NCI-H2107 (cell line): ENCODE measurements at places on chromosomes 2 and 18.

GRCh38 chr2:135182190-135182589, 130.1 kb downstream of the RAB3GAP1 start:
- DNase-seq, result no peak

- DNase-seq, result no peak
Observed at GRCh38 chr2:55364189-55365055, 55.2 kb downstream of the CCDC88A start.

DNA sequence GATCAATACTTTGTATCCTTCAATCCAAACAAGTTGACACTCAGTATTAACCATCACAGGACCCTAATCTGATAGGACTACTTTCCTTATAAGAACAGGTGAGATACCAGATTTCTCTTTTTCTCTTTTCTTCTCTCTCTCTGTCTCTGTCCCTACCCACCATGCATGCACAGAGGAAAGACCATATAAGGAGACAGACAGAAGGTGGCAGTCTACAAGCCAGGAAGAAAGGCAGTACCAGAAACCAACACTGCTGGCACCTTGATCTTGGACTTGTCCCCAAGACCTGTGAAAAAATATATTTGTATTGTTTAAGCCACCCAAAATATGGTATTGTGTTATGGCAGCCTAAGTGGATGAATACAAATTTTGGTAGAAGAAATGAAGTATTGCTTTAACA, 156.2 kb upstream of the KCNH7 start:
- no peak for DNase-seq

GRCh38 chr2:17373041-17373440, 145.2 kb downstream of the RAD51AP2 start:
- DNase-seq, result no peak

- no peak for DNase-seq
Observed at GRCh38 chr2:44271296-44271695, 4.0 kb upstream of the SLC3A1 start.

DNA sequence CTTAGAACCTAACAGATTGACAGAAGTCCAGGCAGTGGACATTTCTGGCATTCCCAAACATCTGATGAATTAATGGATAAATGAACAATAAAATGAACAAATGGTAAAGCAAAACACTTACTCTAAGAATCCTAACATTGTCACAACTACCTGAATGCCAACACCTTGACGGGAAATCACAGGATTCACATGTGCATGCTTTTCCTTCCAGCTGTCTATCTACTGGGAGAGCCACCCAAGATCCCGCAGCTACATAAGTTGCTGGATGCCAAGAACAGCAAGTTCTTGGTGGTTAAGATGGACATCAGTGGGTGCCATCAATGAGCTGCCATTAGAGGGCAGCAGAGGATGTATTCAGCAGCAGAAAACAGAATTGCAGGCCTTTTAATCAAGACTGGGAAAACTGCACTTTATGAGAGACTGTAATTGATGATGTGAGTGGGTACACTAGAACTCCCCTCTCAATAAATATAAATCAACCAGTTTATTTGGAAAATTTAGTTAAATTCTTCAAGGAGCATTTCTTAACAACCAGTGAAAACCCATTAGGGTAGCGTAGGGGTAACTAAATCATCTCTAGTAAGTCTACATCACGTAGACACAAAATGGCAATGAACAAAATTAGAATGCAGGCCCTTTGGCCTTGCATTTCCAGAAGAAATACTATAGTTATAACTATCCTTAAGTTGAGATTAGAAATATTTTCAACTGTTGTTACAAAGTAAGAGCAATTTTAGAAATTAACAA, 45.6 kb downstream of the SESTD1 start:
- DNase-seq, result peak; percentile 3

DNA sequence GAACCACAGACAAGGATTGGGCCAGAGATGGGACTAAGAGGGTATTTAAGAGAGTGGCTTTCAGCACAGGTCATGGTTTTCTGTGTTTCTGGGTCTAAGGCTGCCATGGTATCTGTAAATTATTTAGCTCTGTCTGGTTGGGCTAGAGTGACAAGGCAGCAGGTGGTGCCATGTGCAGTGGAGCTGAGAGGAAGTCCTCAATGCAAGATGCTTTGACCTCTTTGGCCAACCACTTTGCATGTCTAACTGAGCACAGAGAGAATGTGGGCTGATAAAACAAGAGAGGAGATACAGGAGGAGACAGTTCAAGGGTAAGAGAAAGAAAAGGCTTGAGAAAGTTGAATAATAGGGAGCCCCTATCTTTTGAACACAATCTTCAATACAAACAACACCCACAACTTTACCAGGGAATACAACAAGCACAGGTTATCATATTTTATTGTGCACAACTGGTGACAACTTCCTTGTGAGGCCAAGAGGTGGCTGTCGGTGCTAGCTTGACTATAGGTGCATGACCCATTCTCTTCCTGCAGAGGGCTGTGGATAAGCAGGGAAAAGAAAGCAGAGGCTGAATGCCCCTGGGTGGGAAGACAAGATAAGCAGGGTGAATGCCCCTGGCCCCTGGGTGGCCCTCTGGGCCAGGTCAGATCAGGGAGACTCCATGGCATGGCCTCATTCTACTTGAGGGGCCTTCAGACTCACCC, 12.3 kb downstream of the FLACC1 start:
- no peak for DNase-seq

GRCh38 chr18:1995041-1995612, 576.2 kb downstream of the METTL4 start:
- no peak for DNase-seq

- DNase-seq, result no peak
Observed at GRCh38 chr2:197215748-197216360, 94.7 kb downstream of the ANKRD44 start.

- no peak for DNase-seq
Observed at GRCh38 chr2:96407919-96408550, 72.5 kb downstream of the NCAPH start.
